Jurkat, Clone E6-1 (cell line): ENCODE measurements at places on chromosomes 3 and 15.
A peak's percentile ranks its signal among the peaks of the same experiment; 100 is the strongest.

DNA sequence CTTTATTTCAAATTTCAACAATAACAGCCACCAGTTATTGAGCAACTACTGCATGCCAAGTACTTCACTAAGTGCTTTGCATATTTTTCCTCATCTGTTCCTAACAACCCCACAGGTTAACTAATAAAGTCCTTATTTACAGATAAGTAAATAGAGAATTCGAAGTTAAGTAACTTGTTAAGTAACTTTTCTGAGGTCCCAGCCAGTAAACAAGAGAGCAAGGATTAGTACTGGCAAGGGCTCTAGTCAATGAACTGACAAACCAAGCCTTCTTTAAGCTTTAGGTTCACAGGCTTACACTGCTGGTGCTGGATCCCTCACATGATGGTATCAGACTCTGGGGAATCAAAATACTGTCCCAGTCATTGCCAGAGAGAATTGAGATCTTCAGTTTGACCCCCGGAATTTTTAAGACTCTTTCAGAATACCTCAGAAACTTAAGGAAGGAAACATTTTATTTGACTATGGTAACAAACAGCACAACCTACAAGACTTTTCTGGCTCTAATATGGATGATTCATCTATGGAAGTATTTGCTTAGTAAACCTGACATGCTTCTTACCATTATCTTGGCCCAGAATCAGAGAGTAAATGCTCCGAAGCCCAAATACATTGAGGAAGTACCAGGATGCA lies 16.5 kb downstream of the EMC3 start:
- DNase-seq: no peak

- no peak for DNase-seq
Measured at GRCh38 chr3:67551361-67552016, 102.9 kb downstream of the SUCLG2 start.

GRCh38 chr3:140922634-140923033 lies 19.0 kb upstream of the SLC25A36 start:
- peak; percentile 17 for DNase-seq

DNA sequence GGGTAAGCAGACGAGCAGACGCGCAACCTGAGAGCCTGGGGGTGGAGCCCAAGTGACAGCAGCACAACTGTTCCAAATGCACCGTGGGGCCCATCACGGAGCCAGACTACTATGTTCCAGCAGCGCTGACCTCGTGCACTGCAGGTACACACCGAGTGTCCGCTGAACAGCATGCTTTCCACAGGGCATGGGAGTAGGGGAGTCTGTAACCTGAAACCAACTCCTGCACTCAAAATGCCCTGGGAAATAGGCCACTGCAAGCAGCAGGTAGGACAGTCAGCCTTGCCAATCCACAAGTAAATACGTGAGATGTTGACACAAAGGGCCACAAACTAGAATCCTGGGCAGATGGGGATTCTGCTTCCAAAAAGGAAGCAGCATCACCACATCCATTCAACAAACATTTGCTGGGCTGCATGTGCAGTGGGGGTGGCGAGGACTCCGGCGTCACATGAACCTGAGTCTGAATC lies 73.9 kb downstream of the TBC1D2B start:
- no peak for DNase-seq

DNA sequence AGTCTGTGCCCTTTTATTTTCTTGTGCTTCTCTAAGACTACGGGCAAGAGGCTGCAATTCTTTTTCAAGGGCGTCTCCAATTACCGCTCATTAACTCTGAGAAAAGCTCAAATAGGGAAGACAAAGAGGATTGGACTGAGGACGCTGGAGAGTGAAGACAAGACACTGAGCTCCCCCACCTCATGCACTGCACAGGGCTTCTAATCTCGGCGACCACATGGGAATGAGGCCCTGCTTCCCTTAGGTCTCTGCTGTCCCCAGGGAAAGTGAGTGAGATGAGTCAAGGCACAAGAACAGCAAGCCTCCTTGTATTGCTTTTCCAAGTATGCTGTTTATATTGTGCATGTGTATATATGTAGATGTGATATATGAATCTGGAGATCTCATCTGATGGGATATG lies 392.2 kb upstream of the CFAP20DC start:
- no peak for DNase-seq

DNA sequence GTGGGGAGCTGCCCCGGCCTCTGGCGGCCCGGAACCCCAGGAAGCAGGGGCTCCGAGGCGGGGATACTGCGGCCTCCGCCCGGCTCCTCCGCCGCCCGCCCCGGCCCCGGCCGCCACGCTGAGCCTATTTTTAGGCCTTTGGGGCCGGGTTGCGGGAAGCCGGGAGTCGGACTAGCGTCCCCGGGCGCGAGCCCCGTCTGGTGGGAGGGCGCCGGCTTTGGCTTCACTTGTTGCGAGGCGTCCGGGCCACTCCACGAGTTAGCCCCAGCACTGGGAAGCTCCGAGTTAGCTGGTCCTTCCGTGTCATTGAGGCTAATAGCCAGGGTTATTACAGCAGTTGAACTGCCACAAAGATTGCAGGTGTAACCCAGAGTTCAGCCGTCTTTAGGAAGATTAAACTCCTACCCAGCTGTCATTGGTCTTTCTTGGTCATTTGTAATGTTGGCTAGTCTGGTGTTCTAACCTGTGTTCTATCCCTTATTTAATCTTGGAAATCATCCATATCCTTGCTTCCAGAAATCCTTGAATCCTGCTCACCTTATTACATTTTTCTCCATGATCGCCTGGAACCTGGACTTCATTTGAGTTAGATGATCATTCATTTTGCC lies 791 bp downstream of the GYG1 start:
- DNase-seq: no peak

GRCh38 chr3:53518495-53518981 lies 24.1 kb downstream of the CACNA1D start:
- DNase-seq: no peak

DNA sequence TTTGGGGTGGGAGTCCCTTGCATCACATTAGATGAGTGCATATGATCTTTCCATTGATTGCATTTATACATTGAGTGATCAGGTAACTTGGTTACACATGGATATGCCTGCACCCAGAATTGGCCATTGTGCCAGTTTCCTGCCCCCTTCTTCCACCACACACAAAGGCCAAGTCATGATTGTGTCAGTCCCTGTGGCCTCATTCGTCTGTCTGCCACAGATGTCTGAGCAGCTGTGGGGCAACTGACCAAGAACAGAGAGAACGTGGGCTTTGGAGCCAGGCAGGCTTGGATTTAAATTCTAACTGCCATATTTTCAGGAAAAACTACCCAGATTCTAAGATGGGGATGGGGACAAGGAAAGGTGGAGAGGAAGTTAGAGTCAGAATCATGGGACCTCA lies 27.0 kb downstream of the CCNL1 start:
- no peak for DNase-seq

- DNase-seq: no peak
Measured at GRCh38 chr15:74025436-74025835, 30.9 kb downstream of the PML start.

DNA sequence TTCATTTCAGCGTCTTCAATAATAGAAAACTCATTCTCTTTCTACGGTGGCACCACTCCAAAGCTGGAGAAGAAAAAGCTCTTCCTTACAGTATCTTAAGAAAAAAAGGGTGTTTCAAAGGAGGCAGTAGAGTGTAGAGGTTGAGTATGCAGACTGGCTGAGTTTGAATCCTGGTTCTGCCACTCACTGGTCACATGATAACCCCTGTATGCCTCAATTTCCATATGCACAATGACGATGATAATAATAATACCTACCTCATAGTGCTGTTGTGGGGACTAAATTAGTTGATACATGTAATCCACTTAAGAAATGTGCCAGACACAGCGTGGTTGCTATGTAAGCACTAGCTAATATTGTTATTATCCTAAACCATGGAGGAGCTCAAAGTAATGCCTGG lies 4.5 kb downstream of the ANP32A start:
- no peak for DNase-seq

GRCh38 chr3:184039414-184039813 lies 7.9 kb downstream of the HTR3D start:
- no peak for DNase-seq

- no peak for DNase-seq
Measured at GRCh38 chr3:105260385-105260784, 106.3 kb upstream of the ALCAM start.

DNA sequence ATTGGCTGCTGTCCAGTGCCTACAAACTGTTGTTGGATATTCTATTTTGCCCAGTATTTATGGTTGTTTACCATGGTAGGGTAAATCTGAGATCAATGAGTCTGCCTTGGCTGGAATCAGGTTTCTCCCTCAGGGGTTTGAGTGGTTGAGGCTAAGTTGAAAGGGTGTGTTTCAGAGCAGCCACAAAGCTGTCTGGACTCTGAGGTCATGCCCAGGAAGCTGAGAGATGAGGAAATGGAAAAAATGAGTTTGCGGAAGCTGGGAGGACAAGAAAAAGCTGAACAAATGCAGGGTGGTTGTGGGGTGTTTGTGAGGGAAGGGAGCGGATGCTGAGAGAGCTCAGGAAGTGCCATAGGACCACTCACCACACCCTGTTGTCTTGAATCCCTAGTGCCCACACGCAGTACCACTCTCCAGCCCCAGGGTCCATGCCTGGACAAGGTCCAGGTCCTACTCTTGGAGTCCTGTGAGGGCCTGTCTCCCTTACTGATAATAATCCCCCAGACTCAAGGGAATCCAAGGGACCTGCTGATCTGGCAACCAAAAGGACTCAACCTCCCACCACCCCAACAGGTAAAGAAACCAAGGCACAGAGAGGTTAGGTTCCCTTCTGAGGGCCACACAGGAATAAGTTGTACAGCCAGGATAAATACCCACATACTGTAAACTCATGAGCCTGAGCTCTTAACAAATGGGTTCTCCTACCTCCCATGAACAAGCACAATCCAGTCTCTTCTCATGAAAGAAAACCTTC lies 81.6 kb downstream of the PPCDC start:
- DNase-seq: peak; percentile 55

- DNase-seq: no peak
Measured at GRCh38 chr3:36796881-36797280, 32.5 kb upstream of the DCLK3 start.

DNA sequence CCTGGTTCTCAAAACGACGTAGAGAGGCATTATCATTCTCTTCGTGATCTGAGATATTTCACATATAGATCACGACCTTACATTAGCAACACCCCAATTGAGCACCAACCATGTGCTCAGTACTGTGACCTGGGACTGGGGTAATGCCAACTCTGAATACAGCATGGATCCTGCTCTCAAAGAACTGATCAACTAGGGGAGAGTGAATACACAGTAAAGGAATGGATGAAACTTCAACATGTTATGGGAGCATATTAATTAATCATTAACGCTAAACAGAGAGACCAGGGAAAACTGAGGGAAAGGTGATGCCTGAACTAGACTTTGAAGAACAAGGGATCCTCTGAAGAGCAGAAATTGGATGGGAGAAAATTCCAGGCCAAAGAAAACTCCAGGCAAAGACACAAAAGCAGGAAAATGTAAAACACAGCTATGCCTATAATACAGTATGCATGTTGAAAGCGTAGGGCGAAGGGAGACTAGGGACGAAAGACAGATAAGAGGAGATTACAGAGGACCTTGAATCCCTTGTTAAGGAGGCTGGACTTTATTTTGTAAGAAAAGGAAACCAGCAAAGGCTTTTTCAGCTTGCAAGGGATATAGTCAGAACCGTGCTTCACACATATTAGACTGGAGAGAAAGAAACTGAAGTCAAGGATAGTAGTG lies 105.7 kb downstream of the ANO10 start:
- no peak for DNase-seq

GRCh38 chr3:195185583-195185982 lies 85.4 kb downstream of the XXYLT1 start:
- no peak for DNase-seq

GRCh38 chr3:60395173-60395762 lies 856.0 kb downstream of the FHIT start:
- DNase-seq: no peak

DNA sequence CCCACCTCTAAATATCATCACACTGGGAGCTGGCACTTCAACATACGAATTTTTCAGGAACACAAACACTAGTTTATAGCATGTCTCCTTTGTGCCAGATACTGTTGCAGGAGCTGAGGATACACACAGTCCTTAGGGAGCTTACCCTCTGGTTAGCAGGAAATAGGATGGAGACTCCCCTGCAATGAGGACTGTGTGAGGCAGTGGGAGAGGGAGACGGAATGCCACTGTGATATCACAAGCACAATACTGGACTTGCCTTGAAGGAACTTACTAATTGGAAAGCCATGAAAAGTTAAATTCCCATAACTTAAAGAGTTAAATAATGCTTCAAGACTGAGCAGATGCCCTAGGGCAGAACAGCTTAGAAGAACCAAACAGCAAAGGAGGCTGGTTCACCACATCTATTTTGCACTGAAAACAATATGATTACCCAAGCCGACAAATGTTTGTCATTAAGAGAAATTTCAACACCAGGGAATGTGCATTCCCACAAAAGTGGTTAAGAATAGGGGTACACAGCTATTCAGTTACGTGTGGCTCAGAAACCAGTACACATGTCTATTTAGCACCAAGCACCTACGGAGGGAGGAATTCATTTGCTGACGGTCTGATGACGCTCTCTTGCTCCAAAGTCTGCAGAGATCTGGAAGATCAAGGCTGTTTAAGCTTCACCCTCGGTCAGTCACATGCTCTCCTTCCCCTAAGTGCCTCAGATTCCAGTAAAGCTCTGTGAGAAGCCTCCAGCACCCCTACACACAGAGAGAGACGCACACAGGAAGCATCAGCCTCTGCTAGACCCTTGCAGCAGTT lies 5.2 kb downstream of the TBC1D2B start:
- no peak for DNase-seq

DNA sequence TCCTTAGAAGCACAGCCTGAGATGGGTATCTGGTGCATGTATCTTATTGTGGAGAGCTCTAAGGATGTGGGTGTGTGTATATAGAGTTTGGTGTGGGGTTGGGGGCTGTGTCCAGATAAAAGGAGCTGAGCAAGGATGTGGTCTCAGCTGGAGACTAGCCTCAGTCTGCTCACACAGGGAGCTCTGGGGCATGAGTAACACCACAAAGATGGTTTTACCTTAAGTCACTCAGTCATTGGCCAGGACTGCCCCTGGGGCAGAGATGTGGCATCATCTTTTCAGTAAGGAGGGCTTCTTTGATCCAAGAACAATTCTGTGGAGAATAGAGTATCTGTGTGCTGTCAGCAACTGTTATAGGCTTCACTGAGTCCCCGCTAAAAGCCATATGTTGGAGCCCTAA lies 163.4 kb upstream of the NUDT16 start:
- DNase-seq: no peak

GRCh38 chr3:50213373-50213772 lies 8.3 kb downstream of the SLC38A3 start:
- no peak for DNase-seq
